ENCODE measurements at places on chromosomes 4 and X.

DNA sequence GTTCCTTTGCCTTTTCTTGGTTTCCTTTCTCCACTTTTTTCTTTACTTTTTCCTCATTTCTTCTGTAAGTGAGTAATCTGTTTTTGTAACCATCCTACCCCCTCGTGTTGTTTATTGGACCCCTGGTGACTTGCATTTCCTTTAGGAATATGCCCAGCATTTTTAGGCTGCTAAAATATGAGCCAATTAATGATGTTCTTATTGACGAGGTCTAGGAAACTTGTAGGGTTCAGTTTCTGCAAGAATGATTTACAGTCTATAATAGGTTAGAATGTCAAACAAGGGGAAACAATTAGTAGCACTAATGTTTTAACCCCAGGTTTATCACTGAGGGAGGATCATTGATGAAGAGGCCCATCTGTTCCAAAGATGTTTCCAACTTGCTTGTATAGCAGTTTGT, 79.0 kb downstream of the CPE start:
- DNase-seq: no peak

DNA sequence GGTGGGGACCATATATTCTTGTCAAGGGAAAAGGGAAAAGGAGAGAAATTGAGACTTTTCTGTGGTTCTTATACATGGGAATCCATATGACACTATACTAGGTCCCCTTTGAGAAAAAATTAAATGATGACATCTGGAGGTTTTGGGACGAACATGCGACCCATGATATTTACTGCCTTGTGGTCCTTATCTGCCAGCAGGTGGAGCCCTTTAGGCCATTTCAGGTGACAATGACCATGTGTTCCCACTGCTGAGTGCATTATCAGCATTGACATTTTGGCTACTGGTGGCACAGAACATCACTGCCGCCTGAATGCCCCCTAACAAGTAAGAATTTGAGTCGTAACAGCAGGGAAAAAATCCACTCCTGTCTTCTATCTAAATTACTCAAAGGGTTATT, 843.4 kb downstream of the FSTL5 start:
- no peak for DNase-seq

DNA sequence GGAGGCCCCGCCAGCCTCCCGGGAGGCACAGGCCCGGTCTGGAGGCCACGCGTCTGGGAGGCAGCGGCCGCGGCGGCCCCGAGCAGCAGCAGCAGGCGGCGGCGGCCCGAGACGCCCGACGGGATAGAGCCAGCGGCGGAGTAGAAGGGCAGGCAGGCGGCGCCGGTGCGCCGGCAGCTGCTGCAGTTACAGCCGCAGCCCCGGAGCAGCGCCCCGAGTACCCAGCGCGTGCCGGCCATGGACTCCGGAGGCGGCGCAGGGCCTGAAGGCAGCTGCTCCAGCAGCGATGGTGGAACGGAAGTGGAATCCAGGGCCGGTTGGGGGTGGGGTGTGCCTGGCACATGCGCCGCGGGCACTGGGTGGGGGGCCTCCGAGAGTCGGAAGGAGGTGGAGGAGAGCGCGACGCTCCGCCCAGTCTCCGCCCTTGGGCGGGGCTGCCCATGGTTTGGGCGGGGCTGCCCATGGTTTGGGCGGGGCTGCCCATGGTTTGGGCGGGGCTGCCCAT, at the start of gene GRSF1:
GRSF1 (minus strand) TSS at position 302 of the 505 bp plus-strand sequence; CDS start at position 239, 63 bp downstream.
- peak; percentile 84 for DNase-seq

DNA sequence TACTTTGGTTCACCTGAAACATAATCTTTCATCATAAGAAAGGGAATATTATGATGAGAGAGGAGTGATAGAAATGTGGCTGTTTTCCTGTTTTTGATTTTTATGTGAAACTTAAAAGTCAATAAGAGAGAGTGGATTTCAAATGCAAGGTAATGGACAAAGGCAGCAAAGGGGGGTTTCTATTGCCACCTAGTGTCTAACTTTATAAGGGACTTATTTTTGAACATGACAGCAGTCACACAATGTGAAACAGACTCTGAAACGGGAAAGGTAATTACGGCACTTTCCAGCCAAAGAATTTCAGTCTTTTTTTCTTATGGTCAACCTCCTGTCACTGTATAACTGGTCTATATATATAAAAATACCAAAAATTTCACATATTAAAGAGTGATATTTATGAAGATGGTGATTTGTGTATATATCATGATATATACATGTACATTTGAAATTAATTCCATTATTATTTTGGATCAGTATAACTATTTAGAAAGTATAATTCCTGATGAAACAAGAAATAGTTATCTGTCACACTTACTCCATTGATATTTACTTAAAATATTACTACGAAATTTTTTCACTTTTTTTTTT, 127.1 kb downstream of the FBXO8 start:
- peak; percentile 14 for DNase-seq

DNA sequence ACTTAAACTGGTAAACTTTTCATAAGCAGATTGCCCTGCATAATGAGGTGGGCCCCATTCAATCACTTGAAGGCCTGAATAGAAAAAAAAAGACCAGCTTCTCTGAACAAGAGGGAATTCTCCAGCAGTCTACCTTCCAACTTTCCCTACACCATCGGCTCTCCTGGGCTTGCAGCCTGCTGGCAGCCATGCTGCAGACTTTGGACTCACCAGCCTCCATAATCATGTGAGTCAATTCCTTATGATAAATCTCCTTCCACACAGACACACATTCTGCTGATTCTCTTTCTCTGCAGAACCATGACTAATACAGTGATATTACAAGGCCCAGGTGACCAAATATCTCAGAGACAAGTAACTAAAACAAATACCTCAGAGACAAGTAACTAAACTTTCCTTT, 113.8 kb upstream of the WDR17 start:
- DNase-seq: no peak

DNA sequence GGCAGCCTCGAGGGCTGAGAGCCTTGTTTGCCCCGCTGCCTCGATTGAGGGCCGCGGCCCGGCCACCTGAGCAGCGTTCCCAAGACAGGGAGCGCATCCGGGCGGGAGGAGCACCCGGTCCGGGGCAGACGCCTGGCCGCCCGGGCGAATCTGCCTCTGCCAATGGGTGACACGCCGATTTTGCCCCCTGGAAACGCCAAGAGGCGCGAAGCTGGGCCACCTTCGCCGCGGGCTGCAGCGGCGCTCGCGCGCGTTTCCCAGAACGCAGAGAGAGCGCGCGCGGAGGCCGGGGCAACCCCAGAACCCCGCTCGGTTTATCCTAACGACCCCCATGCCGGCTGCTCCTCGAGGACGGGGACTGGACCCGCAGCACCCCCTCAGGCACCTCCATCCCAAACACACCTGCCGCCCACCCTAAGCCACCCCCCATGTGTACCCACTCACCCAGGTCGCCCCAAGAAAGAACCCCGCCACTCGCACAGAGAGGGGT, 575 bp downstream of the MAP7D2 start:
- no peak for DNase-seq

DNA sequence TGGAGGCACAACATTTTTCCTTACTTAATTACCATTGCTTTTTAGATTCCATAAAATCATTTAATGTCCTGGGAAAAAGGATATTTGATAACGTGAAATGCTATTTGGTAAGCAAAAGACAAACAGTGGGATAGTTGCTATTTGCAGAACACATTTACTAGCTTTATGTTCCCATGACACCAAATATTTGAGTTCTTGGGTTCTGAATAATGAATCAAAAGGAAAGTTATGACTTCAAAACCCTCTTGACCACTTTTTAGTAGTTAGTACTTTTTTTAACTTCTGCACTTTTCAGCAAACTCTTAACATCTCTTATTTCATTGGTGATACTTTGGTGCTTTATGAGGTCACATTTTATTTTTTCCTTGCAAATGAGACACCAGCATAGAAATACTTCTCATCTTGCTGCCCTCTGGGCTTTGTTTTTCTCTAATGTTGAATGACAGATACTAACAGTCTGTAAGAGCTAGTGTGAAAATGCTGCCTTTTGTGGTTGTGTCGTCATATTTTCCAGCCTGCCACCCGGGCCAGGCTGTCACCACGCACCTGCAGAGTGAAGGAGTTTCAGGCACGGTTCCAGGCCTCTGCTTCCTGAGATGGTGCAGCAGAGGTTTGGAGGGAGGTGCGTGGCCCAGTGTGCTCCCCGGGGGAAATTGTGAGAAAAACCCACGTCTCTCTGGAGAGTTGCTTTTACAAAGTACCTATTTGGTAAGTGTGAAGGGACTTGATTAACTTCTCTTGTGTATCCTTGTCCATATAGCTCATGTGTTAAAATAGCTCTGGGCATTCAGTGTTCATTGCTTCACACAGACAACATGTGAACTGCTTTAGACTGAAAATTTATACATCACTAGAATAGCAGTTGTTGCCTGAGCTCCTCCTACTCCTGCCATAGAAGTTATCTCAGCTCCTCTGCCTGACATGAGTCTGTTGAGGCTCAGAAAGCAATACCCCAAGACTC, 34.7 kb downstream of the MSL3 start:
- no peak for DNase-seq

- peak; percentile 88 for DNase-seq
Observed at GRCh38 chr4:121696170-121696580, 605 bp downstream of the ANXA5 start.
